M059J (cell line): ENCODE measurements at places on chromosomes 7 and 10.

DNA sequence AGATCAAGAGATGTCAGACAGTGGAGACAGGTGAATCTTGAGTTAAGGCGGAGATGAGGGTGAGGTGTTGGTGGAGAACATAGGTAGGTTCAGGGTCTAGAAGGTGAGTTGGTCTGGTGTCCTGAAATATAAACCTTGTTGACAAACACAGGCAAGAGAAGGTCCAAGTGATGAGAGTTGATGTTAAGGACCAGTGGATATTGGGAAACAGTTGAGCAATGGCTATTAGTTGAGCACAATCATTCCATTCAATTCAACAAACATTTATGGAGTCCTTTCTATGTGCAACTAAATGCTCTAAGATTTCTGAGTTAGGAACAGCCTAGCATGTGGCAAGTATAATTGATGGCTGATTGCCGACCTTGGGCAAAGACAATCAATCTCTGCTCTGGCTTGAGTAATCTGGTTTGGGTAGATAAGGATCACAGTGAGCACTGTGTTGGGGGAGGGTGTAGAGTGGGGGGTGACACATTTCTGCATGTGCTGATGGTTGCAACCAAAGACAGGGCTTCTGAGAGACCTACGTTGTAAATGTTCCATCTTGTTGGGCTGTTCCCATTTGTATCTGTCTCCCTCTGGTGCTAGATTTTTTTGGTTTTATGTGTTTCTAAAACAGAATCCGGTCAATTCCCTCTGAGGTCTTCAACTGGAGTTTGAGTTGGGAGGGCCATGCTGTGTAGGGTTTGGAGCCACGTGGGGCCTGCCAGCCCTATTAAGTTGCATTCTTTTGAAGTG lies 201.1 kb downstream of the BAMBI start:
- DNase-seq, result no peak

- DNase-seq, result no peak
Measured at GRCh38 chr7:72334066-72334465, 78.1 kb downstream of the CALN1 start.

- DNase-seq, result peak; percentile 71
Measured at GRCh38 chr10:108783897-108784296, 1139.4 kb downstream of the XPNPEP1 start.

DNA sequence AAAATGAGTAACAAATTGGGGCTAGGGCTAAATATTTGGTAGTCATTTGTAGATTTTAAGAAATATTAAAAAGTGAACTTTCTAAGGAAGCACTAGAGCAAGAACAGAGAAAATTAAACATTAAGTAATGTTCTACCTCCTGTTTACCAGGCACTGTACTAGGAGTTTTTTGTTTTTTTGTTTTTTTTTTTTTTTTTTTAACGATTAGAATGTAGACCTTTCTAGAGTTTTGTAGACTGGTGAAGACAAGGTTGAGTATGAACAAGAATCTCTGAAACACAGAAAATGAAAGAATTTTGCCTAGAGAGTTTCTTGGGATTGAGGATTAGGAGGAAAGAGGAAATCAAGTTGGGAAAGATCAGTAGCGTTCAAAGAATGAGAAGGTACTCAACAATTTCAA lies 73.6 kb downstream of the SLC37A3 start:
- no peak for DNase-seq

- DNase-seq, result no peak
Measured at GRCh38 chr10:74122060-74122459, 28.6 kb downstream of the AP3M1 start.

- no peak for DNase-seq
Measured at GRCh38 chr10:14728346-14728745, 46.4 kb downstream of the FAM107B start.

DNA sequence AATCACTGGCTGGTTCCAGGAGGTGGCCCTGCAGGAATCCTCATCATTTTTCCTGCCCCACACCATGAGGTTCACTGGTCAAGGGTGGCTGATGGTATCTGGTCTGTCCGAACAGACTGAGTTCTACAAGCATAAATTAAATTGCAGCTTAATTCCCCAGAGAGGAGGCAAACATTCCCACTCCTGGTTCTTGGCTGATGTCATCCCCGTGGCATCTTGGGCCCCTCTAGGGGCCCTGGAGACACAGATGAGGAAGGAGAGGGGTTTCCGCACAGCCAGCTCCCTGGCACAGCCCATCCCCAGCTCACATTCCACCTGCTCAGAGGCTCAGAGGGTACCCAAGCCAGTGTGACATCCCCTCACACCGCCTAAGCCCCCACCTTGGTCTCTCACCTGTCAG lies 5.3 kb upstream of the KLRG2 start:
- no peak for DNase-seq

DNA sequence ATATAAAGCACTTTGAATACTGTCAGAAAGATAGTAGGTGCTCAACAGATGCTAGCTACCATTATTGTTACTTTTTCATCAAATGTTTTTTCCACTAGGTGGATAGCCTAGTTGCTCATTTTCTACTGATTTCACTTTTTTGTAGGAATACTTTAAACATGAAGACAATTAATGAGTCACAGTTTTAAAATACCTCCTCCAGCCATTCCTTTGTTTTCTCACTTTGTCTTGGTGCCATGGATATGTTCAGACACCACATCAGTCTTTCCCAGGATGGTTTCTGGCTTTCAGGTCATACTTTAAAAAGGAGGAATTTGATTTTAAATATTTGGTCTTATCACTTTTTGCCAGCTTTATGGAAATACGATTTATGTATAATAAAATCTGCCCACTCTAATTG lies 147.1 kb upstream of the MGMT start:
- no peak for DNase-seq

DNA sequence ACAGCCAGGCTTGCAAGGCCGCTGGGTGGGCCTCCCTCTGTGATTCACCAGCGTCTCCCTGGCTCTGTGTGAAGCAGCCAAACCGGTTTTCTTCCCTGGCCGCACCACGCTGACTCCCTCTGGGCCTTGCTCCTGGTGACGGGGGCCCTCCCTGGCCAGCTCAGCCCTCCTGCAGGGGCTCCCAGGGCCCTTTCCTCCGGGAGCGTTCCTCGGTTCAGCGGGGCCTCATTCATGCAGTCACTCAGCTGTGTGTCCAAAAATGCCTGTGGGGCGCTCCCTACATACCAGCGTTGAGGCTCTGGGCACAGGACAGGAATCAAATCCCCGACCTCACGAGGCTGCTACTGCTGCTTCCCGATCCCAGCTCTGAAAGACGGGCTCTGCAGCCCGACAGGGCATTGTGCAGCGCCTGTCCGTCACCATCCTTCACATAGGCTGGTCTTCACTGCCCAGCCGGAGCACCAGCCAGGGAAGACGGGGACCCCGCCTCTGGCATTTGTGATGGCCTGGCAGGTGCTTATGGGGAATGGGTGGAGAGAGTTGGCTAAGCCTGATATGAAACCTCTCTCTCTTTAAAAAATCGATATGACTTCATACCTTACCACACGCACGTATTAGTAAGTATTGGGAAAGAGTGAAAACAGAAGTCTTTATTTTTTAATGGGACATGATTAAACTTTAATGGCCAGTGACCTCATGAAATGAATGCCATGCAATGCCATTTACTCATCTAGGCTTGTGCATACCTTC lies 110.0 kb upstream of the SHH start:
- no peak for DNase-seq
